ENCODE measurements at places on chromosomes 12 and 14.

GRCh38 chr14:93970965-93971634, 5.3 kb downstream of the ASB2 start:
- DNase-seq, result no peak

GRCh38 chr14:74392616-74393570, 33.1 kb downstream of the SYNDIG1L start:
- no peak for DNase-seq

GRCh38 chr12:47023311-47023710, 56.1 kb upstream of the PCED1B start:
- no peak for DNase-seq

- DNase-seq, result no peak
Observed at GRCh38 chr14:95769976-95770375, 56.1 kb upstream of the TCL1A start.

GRCh38 chr12:78375461-78375860, 489.1 kb upstream of the SYT1 start:
- DNase-seq, result no peak

DNA sequence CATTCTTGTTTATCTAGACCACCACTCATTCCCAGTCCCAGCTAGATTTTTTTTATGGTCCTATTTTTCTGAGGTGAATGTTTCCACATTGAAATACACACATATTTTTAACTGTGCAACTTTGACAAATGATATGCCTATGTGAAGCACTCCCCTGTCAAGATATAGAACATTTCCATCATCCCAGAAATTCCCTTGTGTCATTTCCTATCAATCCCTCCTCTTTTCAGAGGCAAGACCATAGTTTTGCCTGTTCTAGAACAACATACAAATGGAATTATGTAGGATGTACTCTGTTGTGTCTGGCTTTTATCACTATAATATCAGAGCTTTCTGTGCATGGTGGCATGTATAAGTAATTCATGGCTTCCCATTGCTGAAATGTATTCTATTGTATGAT, 32.7 kb downstream of the TMEM19 start:
- no peak for DNase-seq

- no peak for DNase-seq
Observed at GRCh38 chr12:92183575-92183974, 37.9 kb upstream of the BTG1 start.

DNA sequence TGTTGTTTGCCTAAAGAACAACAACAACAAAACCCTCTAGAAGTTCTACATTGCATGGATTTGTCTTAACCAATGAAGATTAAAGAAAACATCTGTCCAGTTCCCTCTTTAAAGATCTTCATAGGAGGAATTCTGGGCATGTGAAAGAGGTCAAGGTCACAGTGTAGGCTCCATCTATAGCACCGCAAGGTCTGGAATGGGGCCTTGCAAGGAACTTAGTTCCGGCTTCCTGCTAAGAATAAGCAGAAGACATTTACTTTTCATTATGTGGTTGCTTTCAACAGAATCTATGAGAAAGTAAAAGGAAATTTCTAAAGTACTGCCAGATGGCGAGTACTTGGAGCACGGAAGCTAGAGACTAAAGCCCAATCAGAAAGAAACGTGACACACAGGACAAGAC, 57.2 kb upstream of the GNPNAT1 start:
- DNase-seq, result no peak

DNA sequence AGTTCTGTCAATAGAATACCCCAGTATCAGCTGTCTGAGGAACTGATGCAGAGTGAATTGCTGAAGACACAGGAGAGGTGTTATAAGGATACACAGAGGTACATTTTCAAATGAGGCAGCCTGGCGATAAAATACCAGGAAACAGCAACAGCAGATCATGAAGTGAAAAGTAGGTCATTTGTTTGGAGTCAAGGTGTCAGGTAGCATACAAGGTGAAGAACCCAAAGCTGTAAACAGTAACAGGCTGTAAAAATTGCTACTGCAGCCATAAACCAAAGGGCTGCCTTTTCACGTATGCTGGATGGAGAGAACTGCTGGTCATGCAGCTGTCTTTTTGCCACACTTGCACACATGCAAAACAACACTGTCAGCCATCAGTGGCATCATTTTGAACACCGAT, 9.3 kb upstream of the TWF1 start:
- no peak for DNase-seq

DNA sequence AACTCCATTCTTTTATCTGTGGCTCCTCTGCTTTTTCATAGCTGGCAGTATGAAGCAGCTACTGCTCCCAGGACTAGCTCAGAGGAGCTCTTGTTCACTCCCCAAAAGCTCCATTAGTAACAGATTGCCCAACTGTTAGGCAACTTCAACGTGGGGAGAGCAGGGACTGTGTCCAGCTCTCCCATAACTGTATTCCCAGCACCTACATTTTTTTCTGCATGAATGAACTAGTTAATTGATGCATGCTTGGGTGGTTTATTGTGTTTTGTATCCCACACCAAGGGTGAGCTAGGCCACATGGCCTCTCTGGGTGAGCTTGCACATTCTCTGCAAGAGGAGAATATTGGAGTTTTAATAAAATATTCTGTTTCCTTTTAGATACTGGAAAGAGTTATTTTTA, 15.2 kb downstream of the STON2 start:
- no peak for DNase-seq

DNA sequence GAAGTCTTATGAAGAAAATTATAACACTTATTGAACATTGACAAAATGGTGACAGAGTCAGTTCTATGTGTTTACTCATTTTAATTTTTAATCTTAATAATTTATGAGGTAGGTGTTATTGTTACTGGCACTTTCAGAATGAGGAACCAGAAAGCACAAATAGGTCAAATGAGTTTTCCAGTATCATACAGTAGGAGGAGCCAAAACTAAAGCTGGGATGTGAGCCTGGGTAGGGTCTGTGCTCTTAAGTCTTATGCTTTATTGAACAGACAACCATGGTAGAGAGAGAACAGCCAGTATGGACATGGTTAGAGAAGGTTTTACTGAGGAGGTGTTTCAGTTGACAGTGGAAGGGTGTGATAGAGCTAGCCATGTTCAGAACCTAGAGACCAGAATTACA, 775.7 kb downstream of the TMTC2 start:
- no peak for DNase-seq
